ENCODE measurements at places on chromosomes 2 and 18.

GRCh38 chr2:7633566-7634153 lies 716.4 kb downstream of the RNF144A start:
- DNase-seq, result no peak

- no peak for DNase-seq
These were observed 5.8 kb upstream of the PRELID3A start for GRCh38 chr18:12401881-12402280.

- no peak for DNase-seq
These were observed 92.1 kb downstream of the TMEM18 start for GRCh38 chr2:584863-585823.

GRCh38 chr18:34710934-34711333 lies 836 bp downstream of the DTNA start:
- no peak for DNase-seq

DNA sequence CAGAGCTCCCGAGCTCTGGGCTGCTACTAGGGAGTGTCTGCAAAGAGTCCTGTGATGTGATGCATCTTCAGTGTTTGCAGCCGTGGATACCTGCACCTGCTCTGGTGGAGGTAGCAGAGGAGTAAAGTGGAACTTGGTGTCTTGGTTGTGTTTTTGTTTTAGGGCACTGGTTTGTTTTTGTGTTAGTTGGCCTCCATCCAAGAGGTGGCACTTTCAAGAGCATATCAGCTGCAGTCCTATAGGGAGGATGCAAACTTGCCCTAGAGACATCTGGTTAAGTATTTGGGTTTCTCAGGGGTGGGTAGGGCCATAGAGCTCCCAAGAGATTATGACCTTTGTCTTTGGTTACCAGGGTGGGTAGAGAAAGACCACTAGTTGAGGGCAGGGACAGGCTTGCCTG lies 1249.0 kb upstream of the FAM98A start:
- no peak for DNase-seq

DNA sequence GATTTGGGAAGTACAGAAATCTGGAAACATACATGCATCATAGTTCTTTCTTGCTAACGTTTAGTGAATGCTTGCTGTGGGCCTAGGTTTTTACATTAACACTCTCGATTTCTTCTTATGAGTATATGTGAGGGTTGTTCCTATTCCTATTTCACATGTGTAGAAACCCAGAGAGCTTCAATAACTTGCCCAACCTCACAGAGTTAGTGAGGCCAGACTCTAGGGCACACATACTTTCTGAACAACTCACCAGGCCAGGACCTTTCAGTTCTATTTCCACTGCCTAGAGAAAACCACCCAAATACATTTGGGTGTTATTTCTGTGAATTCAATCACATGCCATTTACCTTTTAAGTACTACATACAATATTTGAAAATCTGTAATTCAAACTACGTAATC lies 8.2 kb upstream of the KCTD1 start:
- DNase-seq, result no peak

- no peak for DNase-seq
These were observed 198.9 kb upstream of the PIK3C3 start for GRCh38 chr18:41756141-41756540.

DNA sequence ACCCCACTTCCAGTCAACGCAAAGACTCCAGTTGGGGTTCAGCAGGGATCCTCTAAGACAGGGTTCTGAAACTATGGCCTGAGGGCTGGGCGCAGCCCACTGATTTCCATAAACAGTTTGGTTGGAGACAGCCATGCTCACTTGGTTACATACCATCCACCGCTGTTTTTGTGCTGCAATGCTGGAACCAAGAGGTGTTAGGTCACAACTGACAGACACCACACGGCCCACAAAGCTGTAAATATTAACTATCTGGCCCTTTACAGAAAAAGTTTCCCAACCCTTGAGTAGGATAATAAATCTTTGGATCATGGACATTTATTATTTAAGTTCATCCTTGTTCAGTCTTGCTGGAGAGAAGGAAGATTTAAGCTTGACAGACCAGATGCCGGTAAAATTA lies 8.4 kb upstream of the CD226 start:
- DNase-seq, result no peak

DNA sequence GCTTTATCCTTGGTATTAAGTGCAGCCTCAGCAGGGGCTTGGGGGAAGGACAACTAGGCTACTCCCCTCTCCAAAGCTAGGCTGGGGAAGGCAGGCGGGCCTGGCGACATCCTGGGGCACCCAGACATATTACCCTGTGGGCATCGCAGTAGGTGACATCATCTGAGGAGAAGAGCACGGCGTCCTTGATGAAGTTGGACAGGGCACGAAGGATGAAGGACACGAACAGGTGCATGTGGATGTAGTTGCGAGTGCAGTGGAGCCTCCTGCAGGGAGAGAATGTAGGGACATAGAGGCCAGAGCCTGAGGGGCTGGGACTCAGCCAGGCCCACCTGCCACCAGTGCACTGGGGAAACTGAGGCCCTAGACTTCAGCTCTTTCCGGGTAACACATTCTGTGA lies 32.3 kb downstream of the TMEM37 start:
- DNase-seq, result no peak

DNA sequence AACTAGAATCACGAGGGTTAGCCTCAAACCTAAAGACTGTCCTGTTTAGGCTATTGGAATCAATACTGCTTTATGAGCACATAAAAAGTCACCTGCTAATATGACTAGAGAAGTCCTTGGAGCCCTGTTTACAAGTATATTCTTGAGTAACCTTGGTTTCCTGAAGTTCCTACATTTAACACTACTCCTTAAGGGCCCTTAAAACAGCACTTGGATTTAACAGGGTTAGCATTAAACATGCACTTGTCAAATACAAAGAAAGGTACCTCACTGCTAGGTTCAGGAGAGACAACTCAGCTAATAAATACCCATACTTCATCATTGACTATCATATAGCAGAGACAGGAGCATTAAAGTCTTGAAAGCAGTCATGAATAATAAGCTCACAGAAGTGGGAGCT lies 96.7 kb downstream of the SLC5A7 start:
- no peak for DNase-seq

DNA sequence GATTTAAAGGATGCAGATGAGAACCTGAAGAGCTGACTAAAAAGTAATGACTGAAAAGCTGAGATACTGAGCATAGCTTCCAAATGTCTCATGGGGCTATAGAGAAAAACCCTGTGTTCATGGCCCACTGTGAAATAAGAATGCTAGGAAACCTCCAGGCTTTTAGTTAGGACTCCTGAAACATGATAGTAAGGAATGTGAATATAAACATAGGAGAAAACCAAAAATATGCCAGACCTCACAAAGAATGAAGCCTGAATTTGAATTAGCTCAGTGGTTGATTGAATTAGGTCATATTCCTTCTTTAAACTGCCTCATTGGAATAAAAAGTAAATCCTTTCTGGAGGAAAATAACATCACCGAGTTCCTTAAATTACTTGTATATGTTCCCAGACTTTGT lies 194.5 kb upstream of the NXPH2 start:
- DNase-seq, result no peak

DNA sequence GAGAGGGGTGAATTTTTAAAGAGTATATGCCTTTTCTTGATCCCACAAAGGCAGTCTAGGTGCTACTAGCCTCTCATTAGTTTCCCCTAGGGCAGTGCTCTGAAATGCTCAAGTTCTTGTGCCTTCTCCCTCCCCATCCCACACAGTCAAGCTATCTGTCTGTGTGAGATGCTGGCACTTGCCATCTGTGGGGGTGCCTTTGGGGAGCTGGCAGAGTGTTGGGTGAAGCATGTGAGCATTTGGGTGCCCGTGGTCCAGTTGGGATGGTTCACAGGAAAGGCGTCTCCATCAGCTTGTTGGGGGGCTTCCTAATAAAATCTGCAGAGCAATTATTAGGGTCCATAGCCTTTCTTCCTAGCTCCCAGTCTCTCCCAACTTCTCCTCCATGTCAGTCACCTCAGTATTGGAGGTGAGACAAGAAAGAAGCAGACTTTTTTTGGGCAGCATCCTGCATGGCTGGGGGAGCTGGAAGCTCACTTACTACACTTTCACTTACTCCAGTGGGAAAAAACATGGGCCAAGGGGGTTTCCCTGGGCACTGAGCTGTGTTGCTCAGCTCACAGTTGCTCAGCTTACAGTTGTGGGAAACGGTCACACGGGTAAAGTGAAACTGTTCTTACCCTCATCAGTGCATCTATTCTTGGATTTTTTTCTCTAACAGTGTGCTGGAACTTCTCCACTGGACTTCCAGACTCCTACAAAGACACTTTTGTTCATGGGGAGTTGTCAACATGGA lies 29.3 kb downstream of the COLEC11 start:
- DNase-seq, result no peak

DNA sequence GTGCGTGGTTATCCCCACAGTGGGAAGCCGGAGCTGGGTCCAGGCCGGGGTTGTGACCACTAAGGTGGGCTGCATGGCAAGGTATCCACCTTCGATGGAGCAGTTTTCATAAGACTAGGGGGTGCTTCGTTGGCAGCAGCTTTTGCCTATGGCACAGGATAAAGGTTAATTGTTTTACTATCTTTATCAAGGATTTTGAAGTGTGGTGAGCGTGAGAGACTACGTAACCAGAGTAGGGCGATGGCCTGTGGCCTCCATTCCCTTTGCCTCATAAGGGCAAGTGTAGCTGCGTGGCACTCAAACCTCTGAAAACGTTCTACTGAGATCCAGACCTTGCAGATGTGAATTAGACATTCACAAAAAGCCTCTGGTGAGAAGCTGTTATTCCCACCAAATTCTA lies 206.6 kb downstream of the ACKR3 start:
- DNase-seq, result no peak

DNA sequence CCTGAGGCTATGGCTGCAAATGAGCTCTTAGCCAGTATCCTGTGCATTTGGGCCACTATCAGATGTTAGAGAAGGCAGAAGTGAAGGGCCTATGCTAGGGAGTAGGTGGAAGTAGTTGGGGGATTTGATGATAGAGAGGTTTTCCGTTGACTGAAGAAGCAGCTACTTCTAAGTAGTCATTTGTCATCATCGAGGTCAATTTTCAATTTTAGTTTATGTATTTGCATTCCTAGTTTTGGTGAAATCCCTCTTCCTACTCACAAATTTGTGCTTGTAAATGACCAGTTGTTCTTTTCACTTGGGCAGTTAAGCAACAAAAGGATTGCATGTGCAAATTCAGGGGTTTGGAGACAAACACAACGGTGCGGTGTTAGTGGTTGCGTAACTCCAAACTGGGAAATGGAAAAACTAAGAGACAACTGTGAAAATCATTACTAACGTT lies 48.5 kb upstream of the PELI1 start:
- DNase-seq, result no peak

- no peak for DNase-seq
These were observed 217.3 kb downstream of the FHOD3 start for GRCh38 chr18:36514778-36515177.

Measured in stimulated activated CD8-positive, alpha-beta memory T cell treated with anti-CD3 and anti-CD28 coated beads, Interleukin-2, amount 100 ng/mL, for 1 hour (primary cell).